ENCODE measurements at places on chromosomes 11 and 22.

- no peak for DNase-seq
Observed at GRCh38 chr11:68541116-68541515, 80.6 kb downstream of the PPP6R3 start.

DNA sequence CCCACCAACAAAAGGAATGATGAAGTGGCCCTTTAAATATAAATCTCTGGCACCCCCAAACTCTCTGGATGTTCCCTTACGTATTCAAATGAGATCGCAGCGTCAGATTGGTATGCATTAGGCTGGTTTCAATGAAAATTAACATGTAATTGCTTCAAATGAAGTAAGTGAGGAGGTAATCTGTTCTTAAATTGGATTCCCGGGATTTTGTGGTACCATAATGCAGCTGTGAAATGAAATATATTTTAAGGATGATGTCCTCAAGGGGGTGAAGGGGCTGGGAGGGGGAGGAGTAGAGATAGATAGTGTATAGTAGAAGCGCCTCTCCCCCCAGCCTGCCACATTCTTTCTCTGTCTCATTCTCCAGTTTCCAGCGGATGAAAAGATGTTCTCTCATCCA is 748.2 kb downstream of the NTM start:
- DNase-seq = no peak

- peak; percentile 74 for DNase-seq
Observed at GRCh38 chr11:63023841-63024648, 8.4 kb upstream of the SLC22A8 start.

- DNase-seq = peak; percentile 95
Observed at GRCh38 chr11:61752117-61752924, at the start of gene MYRF. Gene MYRF, plus strand, starts transcription at chr11:61752636. Its CDS starts 109 bp downstream, at chr11:61752745.

DNA sequence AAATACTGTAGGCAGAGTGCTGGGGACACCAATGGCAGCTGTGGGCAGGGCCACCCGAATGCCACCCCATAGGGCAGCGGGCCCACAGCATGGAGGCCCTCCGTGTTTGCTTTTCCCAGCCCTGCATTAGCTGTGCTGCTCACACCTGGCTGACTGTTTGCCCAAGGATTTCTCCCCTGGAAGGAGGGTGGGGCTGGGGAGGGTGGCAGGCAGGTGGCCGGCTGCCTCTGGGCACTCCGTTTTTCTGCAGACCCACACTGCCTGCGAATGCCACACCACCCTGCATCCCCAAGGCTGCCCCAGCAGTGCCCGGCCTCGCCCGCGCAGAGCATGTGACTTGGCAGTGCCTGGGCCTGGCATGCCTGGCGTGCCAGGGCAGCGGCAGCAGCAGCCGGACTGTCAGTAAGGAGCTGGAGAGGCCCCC is 19.6 kb downstream of the DAGLA start:
- no peak for DNase-seq

DNA sequence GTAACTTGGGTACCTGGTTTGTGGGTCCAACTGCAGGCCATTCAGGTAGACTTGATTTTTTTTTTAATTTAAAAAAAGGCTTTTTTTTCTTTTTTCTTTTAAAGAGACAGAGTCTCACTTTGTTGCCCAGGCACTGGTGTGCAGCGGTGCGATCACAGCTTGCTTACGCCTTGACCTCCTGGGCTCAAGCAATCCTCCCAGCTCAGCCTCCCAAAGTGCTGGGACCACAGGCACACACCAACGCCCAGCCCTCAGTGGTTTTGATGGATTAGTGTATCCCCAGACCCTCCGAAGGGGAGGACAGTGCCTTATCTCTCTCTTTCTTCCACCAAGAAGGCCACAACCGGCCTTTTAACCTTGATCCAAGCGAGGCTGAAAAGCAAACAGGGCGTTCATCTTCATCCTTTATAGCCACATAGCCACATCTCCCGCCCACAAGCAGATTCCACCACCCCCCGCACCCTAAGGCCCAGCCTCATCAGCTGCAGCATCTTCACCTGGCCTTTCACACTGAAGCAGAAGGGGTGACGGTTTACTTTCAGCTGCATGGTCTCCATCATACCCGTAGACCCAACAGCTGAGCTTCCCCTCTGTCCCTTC is 17.6 kb upstream of the COMT start:
- no peak for DNase-seq

- no peak for DNase-seq
Observed at GRCh38 chr22:36385491-36386350, 2.0 kb downstream of the MYH9 start.

DNA sequence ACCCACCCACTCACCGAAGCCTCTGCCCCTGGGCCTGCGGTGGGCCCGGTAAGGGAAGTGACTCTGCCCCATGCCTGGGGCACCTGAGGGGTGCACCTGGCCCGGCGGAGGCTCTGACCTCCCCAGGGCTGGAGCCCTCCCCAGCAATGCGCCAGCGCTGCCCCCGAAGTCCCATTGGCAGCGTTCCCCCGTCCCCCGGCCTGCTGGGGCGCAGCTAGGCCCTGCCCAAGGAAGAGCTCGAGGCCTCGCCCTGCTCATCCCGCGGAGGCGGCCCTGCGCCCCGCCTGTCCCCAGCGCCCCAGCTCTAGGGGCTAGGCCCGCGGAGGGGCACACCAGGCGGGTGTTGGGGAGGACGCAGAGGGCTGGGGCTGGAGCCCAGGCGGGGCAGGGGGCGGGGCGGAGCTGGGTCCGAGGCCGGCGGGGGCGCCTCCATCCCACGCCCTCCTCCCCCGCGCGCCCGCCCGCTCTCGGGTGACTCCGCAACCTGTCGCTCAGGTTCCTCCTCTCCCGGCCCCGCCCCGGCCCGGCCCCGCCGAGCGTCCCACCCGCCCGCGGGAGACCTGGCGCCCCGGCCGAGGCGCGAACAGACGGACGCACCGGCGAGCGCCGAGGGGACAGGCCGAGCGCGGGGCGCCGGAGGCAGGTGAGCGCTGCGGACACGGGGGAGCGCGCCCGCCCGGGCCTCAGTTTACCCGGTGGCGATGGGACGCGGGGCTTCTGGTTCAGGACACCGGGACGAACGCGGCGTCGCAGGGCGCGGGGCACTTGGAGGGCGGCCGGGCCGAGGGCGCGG is at the start of gene EPS8L2:
Gene EPS8L2 (plus strand): TSS at position 586 of the 793 bp plus-strand sequence. CDS start 3,177 bp downstream, outside the sequence.
- peak; percentile 52 for DNase-seq

GRCh38 chr11:9169595-9170295 is 78.3 kb upstream of the SCUBE2 start:
- DNase-seq = no peak

DNA sequence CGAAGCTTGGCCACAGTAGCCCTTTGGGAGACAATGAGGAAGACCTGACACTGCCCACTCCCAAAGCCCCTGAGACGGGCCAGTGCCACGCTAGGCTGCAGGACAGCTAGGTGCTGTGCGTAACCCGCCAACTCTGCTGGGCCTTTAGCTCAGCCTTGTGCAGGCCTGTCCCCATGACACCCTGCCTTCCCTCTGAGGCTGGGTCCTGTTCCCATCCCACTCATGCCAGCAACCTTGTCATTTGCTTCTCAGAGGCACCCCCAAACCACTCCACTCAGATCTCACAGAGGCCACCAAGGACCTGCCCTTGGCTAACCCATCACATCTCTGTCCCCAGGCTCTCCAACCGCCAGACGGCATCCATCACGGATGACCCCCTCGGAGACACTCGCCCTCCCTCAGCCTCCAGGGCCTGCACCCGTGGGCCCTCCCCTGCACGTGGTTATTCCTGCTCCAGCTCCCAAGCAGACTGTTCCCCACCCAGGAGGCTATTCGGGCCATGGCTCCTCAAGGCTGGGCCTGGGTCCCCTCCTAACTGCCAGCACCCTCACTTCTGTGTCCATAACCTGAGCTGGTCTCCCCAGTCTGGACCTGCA is 11.1 kb downstream of the CELSR1 start:
- DNase-seq = no peak

DNA sequence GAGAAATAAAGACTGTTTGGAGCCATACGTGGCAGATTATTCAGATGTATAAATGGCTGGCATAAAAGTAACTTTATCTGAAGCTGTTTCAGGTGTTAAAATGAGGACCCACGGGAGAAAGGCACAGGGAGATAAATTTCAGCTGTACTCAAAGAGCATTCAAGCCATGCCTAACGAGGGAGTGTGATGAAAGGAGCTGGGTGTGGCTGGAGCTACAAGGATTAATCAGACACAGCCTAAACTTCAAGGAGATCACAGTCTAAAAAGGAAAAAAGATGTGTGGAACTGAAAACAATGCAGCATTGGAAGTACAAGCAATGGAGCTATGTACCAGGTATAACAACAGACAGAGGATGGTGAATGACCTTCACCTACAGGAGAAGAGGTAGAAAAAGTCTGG is 120.8 kb upstream of the APOA1 start:
- no peak for DNase-seq

- DNase-seq = no peak
Observed at GRCh38 chr11:40170078-40170477, 1289.4 kb downstream of the LRRC4C start.

DNA sequence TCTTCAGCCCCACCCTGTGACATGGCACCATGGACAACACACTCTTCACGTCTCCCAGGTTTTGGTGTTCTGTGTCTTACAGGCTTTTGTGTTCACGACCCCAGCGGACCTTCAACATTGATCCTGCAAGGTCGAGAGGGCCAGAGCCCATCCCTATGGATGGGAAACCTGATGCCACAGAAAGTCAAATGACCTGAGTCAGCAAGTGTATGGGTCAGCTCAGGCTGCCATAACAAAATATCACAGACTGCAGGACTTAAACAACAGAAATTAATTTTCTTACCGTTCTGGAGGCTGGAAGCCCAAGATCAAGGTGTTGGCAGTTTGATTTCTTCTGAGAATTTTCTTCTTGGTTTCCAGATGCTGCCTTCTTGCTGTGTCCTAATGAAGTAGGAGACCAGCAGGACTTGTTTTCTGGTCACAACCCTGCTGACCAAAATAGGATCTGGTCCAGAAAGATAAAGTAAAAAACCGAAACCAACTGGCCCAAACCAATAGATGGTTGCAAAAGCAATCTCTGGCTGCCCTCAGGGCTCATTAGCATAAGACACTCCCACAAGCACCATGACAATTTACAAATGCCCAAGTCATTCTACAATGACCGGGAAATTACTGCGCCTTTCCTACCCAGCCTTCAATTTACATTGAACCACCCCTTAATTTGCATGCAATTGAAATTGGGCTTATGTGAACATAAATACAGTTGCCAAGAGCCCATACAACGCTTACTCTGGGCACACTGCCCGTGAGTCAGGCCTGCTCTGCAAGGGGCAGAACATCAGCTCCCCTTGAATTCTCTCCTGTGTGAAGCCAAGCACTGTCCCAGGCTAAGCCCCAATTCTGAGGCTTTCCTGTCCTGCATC is 113.9 kb downstream of the RPS6KA4 start:
- no peak for DNase-seq

- no peak for DNase-seq
Observed at GRCh38 chr11:645536-645935, 8.5 kb downstream of the DRD4 start.

GRCh38 chr11:67010296-67010905 is 12.5 kb upstream of the SYT12 start:
- no peak for DNase-seq

GRCh38 chr22:32326647-32327046 is 31.0 kb upstream of the RFPL3 start:
- no peak for DNase-seq

DNA sequence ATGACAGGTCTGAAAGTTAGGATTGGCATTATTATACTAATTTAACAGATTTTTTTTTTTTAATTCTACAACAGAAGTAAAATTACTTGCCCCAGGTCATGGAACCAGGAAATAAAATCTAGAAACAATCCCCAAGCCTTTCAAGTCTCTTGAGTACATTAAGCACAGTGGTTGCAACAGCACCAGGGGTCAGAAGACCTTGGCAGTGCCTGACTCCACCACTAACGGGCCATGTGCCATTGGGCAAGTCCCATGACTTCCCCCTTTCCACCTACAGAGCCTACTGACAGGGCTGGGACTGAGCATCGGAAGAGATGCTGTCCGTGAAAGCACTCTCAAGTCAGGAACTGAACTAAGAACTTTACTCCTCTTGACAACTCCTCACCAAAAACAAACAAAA is 98.6 kb upstream of the AKIP1 start:
- DNase-seq = no peak

GRCh38 chr11:111299101-111300026 is 1.0 kb downstream of the POU2AF3 start:
- DNase-seq = peak; percentile 77

- DNase-seq = no peak
Observed at GRCh38 chr11:71473793-71474080, 20.7 kb downstream of the NADSYN1 start.

DNA sequence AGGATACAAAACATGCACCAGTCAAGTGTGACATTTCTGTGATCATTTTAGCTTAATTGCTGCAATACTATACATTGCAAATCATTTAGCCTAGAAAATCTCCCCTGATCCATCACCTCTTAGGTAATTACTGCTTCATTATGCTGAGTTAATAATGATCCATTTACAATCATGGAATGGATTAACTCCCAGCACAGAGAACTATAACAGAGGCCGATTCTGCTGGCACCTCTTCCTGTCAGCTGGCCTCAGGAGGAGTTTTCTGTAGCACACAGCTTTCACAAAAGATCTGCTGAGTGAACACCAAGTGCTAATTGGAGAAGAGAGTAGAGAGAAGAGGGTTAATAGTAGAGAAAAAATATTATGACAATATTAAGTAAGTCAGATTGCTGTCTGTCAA is 591.8 kb upstream of the KIRREL3 start:
- no peak for DNase-seq

DNA sequence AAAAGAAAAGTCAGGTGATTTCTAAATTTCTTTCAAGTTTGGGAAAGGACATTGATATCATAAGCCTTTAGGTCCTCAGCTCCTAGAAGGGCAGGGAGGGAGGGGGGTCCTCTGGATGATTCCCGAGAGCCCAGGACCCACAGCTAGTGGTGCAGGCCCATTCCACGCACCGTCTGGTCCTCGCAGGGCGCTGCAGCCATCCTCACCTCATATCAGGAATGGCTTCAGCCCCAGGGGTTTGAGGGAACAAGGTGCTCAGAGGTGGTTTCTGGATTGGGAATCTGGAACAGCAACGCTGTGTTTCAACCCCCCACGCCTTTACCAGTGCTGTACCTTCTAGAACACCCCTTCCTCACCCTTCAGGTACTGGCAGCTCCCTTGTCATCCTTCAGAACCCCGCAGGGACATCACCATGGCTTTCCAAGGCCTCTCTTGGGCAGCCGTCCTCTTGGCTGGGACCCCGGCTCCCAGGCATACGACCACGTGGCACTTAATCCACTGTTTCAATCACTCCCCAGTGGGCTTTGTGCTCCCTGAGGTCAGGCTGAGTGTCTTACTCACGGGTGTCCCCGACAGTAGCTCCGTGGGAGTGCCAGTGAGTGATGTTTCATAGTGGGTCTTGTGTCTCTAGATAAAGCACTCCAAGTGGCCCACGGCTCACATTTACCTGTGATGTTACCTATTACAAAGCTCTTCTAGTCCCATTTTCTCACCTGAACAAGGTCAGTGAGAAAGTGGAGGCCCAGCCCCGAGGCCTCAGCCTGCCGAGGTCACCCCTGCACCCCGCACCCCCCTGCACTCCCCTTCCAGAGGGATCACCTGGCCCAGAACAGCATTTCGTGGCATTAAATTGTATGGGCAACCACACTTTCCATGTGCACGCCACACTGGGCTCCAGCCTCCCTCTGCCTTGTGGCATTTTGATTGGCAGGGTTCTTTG is 93.9 kb downstream of the MORC2 start:
- DNase-seq = no peak

GRCh38 chr11:111627591-111627990 is 25.3 kb downstream of the SIK2 start:
- DNase-seq = no peak

- no peak for DNase-seq
Observed at GRCh38 chr11:95375886-95376285, 144.9 kb upstream of the SESN3 start.

- no peak for DNase-seq
Observed at GRCh38 chr11:59992425-59992824, 24.6 kb upstream of the OOSP4B start.

GRCh38 chr11:12704049-12704448 is 29.8 kb downstream of the TEAD1 start:
- DNase-seq = no peak

- DNase-seq = no peak
Observed at GRCh38 chr11:75944515-75944914, 129.5 kb downstream of the UVRAG start.

All from HuH-7 (cell line).